HCT116 (cell line): ENCODE measurements at places on chromosomes 5 and 9. TPM values are rescaled to one million over a fixed set of nuclear protein-coding genes. Genes with fewer than 3 reads are reported as not detected.

FOXD4L4 gene
- 0.52 TPM for total RNA-seq

OCLN gene
- total RNA-seq = 56.7 TPM

PIP5K1B gene
- 0.20 TPM for total RNA-seq

IL4 gene
- not detected for total RNA-seq

FAXDC2 gene
- total RNA-seq = 0.22 TPM

- no peak overlapping the region for H3K27ac ChIP-seq
- no peaks in the 10 kb centered on the region for H3K27me3 ChIP-seq
- H3K36me3 ChIP-seq = no peaks in the 10 kb centered on the region
These were observed 360.1 kb upstream of the C9orf72 start for GRCh38 chr9:27933210-27934025.

DNA sequence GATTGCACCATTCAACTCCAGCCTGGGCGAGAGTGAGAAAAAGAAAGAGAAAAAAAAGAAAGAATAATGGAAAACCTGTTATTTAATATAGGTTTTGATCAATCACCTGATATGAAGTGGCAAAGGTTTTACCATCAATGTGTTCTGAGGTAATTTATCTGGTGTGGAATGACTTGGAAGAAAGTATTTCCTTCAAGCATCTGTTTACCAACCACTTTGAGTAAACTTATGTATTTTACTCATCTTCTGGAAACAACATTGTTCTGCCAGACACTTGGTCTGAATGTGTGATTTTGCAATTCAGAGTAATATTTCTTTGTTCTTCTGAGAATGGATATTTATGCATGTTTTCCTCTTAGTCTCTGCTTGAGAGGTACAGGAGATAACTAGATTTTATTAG, 24.3 kb downstream of the KIF2A start:
- no peaks in the 10 kb centered on the region for H3K36me3 ChIP-seq
- H3K27ac ChIP-seq = no peak overlapping the region
- no peak for DNase-seq
- H3K4me3 ChIP-seq = no peak overlapping the region
- H3K4me1 ChIP-seq = no peaks in the 10 kb centered on the region
- H3K27me3 ChIP-seq = no peaks in the 10 kb centered on the region

- no peaks in the 10 kb centered on the region for H3K4me1 ChIP-seq
- peaks cover 17% of the 10 kb centered on the region for H3K36me3 ChIP-seq
- no peaks in the 10 kb centered on the region for H3K27me3 ChIP-seq
- no peak for DNase-seq
- H3K4me3 ChIP-seq = no peak overlapping the region
These were observed 12.3 kb upstream of the C5orf24 start for GRCh38 chr5:134833340-134834032.

SHOC1 gene
- 1.1 TPM for total RNA-seq

- no peaks in the 10 kb centered on the region for H3K4me1 ChIP-seq
- peaks cover 6% of the 10 kb centered on the region; the same call in 1 of the 2 replicates for H3K27me3 ChIP-seq
- no peaks in the 10 kb centered on the region for H3K36me3 ChIP-seq
- DNase-seq = no peak
These were observed 10.5 kb upstream of the TMEM252 start for GRCh38 chr9:68551191-68551590.

DNA sequence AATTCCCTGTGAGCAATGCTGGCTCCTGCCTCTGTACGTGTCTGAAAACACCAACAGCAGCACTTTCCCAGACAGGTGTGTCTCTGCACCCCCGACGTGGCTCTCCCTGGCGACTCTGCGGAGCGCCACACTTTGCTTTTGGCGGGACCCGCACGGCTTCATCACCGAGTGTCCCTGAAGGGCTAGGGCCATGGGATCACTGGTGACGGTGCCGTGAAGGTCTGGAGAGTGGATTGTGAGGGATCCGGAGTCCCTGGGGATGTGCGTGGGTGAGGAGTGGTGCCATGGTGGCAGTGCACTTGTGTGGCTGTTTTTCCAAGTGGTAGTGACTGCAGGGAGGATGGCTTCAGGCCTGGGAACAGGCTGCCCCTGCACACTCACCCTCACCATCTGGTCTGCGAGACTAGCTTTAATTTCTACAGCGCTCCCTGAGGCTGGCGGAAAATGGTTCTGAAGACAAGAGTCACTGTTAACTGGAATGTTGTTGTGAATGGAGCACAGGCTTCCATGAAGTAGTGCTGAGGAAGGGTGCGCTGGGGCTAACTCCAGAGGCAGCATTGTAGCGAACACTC, 3.2 kb downstream of the NKD2 start:
- H3K4me1 ChIP-seq = peaks cover 17% of the 10 kb centered on the region
- no peak for DNase-seq
- no peaks in the 10 kb centered on the region for H3K27me3 ChIP-seq

DNA sequence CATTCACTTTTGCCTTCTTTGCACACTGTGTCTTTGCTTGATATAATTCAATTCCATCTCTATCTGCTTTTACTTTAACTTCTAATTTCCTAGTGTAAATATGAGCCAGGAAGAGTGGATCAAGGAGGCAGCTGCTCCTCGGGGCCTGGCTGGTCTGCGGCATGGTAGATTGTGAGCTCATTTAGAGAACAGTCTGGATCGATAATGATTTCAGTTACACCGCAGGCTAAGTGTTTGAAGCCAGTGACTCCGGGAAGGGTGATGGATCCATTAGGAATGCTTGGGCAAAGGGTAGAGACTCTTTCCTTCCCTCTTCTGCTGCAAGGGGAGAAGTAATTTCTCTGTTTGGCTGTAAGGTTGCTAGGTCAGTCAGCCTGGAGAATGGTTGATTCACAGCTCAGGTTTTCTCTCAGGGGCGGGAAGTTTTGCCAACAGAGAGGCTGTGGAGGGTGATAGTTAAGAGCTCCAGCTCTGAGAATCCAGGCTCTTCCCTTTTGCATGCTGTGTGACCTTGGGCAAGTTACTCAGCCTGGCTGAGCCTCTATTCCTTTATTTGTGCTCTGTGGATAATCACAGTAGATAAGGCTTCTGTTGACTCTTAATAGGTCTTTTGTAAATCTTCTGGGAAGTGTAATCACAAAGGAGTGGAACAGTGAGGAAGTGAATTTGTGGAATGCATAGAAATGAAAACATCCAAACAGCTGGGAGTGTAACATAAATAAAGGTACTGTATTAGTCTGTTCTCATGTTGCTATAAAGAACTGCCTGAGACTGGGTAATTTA, 99.1 kb downstream of the PTTG1 start:
- H3K27ac ChIP-seq = no peak overlapping the region
- H3K4me1 ChIP-seq = no peaks in the 10 kb centered on the region
- H3K27me3 ChIP-seq = peaks cover 7% of the 10 kb centered on the region; the same call in 1 of the 2 replicates
- no peaks in the 10 kb centered on the region for H3K36me3 ChIP-seq
- H3K4me3 ChIP-seq = no peak overlapping the region

TMEM215 gene
- not detected for total RNA-seq

GRCh38 chr9:131744720-131745201, 4.9 kb upstream of the RAPGEF1 start:
- H3K36me3 ChIP-seq = no peaks in the 10 kb centered on the region
- H3K27me3 ChIP-seq = no peaks in the 10 kb centered on the region
- no peak overlapping the region for H3K4me3 ChIP-seq
- H3K4me1 ChIP-seq = no peaks in the 10 kb centered on the region
- no peak for DNase-seq

- DNase-seq = no peak
- no peaks in the 10 kb centered on the region for H3K27me3 ChIP-seq
- no peaks in the 10 kb centered on the region for H3K4me1 ChIP-seq
- no peaks in the 10 kb centered on the region for H3K36me3 ChIP-seq
- no peak overlapping the region for H3K4me3 ChIP-seq
These were observed 65.3 kb downstream of the RXRA start for GRCh38 chr9:134391319-134392231.

AK8 gene
- total RNA-seq = 2.5 TPM

GRCh38 chr5:133254803-133255202, 203.0 kb downstream of the HSPA4 start:
- H3K27me3 ChIP-seq = no peaks in the 10 kb centered on the region
- no peak overlapping the region for H3K27ac ChIP-seq
- H3K4me1 ChIP-seq = peaks cover 10% of the 10 kb centered on the region; the same call in 1 of the 2 replicates
- H3K36me3 ChIP-seq = no peaks in the 10 kb centered on the region
- no peak for DNase-seq
- H3K4me3 ChIP-seq = no peak overlapping the region

GRCh38 chr9:34341659-34342295, 12.4 kb downstream of the NUDT2 start:
- no peaks in the 10 kb centered on the region for H3K27me3 ChIP-seq
- no peak for DNase-seq
- H3K4me1 ChIP-seq = no peaks in the 10 kb centered on the region
- no peak overlapping the region for H3K27ac ChIP-seq

- H3K4me3 ChIP-seq = no peak overlapping the region
- no peak overlapping the region for H3K27ac ChIP-seq
- H3K27me3 ChIP-seq = no peaks in the 10 kb centered on the region
- no peaks in the 10 kb centered on the region for H3K4me1 ChIP-seq
These were observed 36.9 kb upstream of the LURAP1L start for GRCh38 chr9:12737871-12738270.

AQP3 gene
- 5.5 TPM for total RNA-seq

DNA sequence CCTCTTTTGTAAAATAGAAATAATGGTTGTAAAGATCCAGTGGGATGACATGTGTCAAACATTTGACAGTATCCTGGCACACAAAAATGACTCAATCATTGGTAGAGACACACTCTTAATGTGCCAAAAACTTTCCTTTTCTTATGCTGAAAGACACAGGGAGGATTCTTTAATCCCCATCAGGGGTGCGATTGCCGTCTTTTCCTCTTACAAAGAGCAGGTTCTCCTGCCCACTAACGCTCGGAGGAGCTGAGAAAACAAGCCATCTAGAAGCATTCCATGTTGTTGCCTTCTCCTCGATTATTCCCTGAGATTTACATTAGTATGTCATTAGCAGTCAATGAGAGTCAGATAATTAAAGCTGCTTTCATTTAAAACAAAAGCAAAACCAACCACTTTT, 342.6 kb upstream of the CCNH start:
- no peak for DNase-seq
- no peak overlapping the region for H3K27ac ChIP-seq
- H3K4me1 ChIP-seq = no peaks in the 10 kb centered on the region
- H3K36me3 ChIP-seq = no peaks in the 10 kb centered on the region
- no peaks in the 10 kb centered on the region for H3K27me3 ChIP-seq

DNA sequence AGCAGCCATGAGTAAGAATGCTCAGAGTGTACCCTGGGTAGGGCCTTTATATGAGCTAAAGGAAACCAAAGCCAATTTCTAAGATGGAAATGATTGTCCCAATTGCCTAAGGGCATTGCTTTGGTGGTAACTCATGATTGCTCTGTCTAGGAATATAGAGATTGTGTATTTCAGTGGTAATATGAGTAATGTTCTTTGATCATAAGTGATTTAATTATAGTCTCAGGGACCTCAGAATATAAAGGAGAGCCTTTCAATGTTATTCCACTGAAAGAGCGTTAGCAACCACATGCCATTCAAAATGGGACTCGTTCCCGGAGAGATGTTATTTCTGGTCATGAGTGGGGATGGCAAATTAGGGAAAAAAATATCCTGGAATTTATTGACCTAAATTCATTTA, 340.5 kb downstream of the ARHGEF28 start:
- H3K27ac ChIP-seq = no peak overlapping the region

DNA sequence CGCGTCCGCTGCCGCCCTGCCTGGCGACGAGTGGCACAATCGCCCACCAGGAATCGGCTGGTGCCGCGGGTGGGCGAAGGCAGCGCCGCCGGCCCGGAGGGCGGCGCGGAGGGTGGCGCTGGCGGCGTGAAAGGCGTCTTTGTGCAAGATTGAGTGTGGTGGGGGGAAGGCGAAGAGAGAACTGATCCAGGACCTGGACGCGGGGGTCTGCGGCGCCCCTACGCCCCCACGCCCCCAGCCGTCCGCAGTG, 4.6 kb upstream of the RGMB start:
- H3K4me1 ChIP-seq = peaks cover 48% of the 10 kb centered on the region
- H3K27ac ChIP-seq = peak overlapping the region; percentile 12; the same call in 1 of the 2 replicates
- peaks cover 6% of the 10 kb centered on the region; the same call in 1 of the 2 replicates for H3K27me3 ChIP-seq
- peak overlapping the region; percentile 63 for H3K4me3 ChIP-seq
- no peaks in the 10 kb centered on the region for H3K36me3 ChIP-seq
- DNase-seq = no peak

CARD6 gene
- total RNA-seq = not detected

DNA sequence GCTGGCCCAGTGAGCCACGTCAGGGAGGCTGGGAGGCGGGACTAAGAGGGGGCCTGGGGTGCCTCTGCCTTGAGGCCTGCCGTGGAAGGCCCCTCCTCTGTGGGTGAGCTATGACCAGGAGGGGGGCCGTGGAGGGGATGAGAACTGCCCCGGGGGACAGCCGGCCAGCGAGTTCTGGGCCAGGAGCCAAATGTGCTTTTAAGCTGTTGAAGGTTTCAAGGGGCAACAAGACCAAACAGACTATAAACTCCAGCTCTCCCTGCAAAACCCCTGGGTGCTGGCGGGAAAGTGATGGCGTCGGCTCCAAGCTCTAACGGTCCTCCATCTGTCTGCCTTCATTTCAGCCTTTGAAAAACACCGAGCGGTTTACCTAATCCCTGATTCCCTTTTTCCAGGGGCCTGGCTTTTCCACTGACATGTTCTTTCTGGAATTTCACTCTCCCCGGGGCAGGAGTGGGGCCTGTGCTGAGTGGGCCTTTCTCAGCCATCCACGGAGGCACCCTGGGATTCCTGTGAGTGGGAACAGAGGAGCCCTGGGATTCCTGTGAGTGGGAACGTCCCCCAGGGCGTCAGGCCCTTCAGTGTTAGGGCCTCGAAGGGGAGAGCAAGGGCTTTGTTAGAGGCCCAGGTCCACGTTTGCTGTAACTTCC, 65.6 kb downstream of the COL5A1 start:
- no peaks in the 10 kb centered on the region for H3K36me3 ChIP-seq
- no peak overlapping the region for H3K4me3 ChIP-seq
- H3K4me1 ChIP-seq = no peaks in the 10 kb centered on the region
- H3K27ac ChIP-seq = no peak overlapping the region
- no peak for DNase-seq
- H3K27me3 ChIP-seq = no peaks in the 10 kb centered on the region

GAPT gene
- total RNA-seq = not detected

DNA sequence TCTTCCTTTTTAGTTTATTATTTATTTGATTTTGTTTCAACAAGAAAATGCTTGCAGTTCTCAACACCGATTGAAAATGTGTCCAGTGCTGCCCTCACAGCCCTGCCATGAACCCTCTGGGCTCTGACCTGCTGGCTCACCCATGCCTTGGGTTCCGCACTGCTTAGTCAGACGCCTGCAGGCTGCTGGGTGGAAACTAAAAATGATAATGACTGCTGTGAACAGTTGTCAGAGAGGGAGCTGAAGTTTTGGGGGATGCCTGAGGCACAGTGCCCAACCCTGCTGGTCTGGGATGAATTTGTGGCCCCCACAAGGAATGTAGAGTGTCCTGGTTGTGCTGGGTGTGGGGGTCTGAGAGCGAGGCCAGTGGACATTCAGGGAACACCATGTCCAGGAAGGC, 22.2 kb upstream of the CFAP157 start:
- H3K27me3 ChIP-seq = no peaks in the 10 kb centered on the region
- no peaks in the 10 kb centered on the region for H3K4me1 ChIP-seq
- no peak overlapping the region for H3K27ac ChIP-seq
- no peak overlapping the region for H3K4me3 ChIP-seq

PCDHGA2 gene
- not detected for total RNA-seq

- no peak overlapping the region for H3K27ac ChIP-seq
- peak overlapping the region; percentile 23 for H3K4me3 ChIP-seq
- H3K27me3 ChIP-seq = no peaks in the 10 kb centered on the region
- H3K36me3 ChIP-seq = no peaks in the 10 kb centered on the region
- DNase-seq = no peak
- H3K4me1 ChIP-seq = peaks cover 3% of the 10 kb centered on the region; the same call in 1 of the 2 replicates
These were observed 29.6 kb downstream of the LHX2 start for GRCh38 chr9:124040935-124041816.
